ENCODE measurements at places on chromosomes 12 and 14. TPM values are rescaled to one million over a fixed set of nuclear protein-coding genes. Genes with fewer than 3 reads are reported as not detected.

Gene LRTM2
- 0.90 TPM for polyA plus RNA-seq

- DNase-seq, result no peak
These were observed 15.5 kb upstream of the SSPN start for GRCh38 chr12:26179826-26180225.

Gene SFSWAP
- 56.0 TPM for polyA plus RNA-seq

GRCh38 chr12:122547330-122547729 lies 20.3 kb downstream of the KNTC1 start:
- no peak for DNase-seq

DNA sequence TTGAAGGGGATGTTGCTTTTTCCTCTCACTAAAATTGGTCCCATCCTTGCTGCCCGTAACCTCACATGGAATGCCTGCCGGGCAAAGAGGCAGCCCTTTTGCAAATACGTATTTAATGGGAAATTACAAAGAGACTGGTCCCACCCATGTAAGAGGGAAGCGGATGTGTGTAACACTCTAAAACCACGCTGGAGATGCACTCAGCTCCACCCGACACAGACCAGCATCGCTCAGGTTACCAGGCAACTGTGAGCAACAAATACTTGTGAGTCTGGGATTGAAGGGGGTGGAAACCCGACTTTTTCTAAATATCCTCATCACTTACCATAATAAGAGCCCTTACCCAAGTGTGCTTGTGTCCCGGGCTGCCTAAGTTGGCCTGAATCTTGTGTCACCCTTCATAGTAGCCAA lies 47.7 kb downstream of the ELK3 start:
- DNase-seq, result no peak

- DNase-seq, result no peak
These were observed 13.5 kb downstream of the DHRS7 start for GRCh38 chr14:60151715-60152114.

GRCh38 chr12:19642345-19642744 lies 203.1 kb downstream of the AEBP2 start:
- no peak for DNase-seq

Gene LRRC23
- 17.7 TPM for polyA plus RNA-seq

Gene NRIP2
- polyA plus RNA-seq, result 31.1 TPM

DNA sequence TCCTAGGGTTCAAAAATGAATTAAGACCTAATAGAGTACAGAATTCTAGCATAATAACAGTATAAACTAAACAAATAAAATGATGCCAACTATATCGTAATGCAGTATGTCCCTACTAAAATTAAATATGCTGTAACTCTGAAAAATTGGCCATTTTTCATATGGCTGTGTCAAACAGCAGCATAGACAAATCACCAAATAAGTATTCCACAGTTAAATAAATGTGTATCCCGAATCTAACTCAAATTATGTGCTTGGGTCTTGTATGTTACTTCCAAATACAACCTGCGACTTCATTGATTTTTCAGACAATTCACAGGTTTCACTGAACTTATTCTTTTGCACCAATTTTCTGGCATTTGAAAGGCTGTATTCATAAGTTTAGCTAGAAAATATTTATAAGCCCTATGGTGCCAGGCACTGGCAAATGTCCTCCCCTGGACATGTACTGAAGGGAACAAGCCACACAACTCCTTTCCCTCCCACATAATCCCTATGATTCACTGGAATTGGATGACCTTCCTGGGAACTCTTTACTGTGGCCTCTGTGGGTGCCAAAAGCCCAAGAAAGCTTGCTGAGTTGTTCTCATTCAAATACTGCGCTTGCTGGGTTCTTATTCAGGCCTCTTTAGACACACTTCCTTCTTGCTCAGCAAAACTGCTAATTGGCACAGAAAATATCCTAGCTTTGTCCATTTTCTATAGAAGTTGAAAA lies 108.8 kb downstream of the KITLG start:
- DNase-seq, result no peak

- no peak for DNase-seq
These were observed 6.8 kb downstream of the OR11G2 start for GRCh38 chr14:20197459-20197858.

Gene GLIPR1L1
- polyA plus RNA-seq, result 0.52 TPM

Gene KERA
- polyA plus RNA-seq, result 0.08 TPM

Gene KLRG1
- polyA plus RNA-seq, result 2.1 TPM

Gene SMARCC2
- polyA plus RNA-seq, result 97.5 TPM

DNA sequence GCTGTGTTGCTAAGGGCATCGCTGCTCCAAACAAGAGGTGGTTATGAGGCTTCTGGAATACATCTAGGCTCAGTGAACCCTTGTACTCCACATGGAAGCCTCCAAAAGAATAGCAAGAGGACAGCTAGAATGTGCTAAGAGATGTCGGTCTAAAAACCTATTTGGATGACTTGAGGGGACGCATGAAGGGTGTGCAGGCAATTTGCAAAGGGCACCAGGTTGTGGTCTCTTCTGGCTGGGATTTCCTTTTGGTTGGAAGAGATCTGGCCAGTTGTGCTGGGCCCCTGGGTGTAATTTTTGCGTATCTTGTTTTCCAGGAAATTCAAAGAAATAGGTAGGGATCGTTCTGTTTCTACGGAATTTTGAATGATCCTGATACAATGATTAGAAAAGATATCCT lies 4.2 kb downstream of the TTC9 start:
- no peak for DNase-seq

Gene KRT3
- not detected for polyA plus RNA-seq

GRCh38 chr12:54562750-54563356 lies 13.5 kb downstream of the PDE1B start:
- DNase-seq, result no peak

Gene PPP1R12A
- polyA plus RNA-seq, result 103 TPM

DNA sequence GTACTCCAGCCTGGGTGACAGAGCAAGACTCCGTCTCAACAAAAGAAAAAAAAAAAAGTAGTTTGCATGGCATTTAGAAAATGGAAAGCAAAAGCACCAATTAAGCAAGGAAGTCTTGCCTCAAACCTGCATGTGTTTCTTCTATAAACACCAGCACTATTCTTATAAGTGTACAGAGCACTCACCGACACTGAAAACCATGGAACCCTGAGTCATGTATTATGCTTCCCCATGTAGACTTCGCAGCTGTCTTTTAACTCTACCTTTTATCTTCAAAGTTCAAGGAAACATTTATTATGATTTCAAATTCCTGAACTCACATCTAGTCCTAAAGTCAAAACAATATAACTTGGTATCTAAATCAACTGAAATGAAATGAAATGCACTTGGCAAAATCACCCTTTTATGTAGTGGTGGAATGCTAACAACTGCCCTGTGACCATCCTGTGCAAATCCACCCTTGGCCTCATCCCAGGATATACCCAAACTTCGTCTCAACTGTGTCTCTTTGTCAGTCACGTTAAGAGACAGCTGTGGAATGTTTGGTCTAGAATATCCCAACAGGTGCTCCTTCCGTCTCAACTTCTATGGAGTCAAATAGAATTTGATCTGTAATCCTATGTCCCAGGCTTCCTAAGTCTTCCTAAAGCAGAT lies 4.8 kb downstream of the BCAT1 start:
- no peak for DNase-seq

Gene OR2AP1
- not detected for polyA plus RNA-seq

DNA sequence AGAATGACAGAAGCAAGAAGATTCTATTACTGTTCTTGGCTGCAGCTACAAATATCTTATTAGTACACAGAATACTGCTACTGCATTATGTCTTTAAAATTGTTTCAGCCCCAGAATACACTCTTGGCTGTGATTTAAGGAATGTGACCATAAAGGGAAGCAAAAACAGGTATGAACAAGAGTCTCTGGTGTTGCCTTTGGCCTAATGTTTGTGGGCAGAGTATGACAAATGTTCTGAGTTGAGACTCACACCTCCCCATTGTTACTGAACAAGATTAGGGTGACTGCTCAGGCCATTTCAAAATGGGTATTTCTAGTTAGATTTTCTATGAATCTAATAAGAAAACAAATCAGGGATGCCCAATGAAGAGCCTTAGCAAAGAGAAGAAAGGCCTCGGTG lies 28.5 kb downstream of the TTC6 start:
- DNase-seq, result no peak

DNA sequence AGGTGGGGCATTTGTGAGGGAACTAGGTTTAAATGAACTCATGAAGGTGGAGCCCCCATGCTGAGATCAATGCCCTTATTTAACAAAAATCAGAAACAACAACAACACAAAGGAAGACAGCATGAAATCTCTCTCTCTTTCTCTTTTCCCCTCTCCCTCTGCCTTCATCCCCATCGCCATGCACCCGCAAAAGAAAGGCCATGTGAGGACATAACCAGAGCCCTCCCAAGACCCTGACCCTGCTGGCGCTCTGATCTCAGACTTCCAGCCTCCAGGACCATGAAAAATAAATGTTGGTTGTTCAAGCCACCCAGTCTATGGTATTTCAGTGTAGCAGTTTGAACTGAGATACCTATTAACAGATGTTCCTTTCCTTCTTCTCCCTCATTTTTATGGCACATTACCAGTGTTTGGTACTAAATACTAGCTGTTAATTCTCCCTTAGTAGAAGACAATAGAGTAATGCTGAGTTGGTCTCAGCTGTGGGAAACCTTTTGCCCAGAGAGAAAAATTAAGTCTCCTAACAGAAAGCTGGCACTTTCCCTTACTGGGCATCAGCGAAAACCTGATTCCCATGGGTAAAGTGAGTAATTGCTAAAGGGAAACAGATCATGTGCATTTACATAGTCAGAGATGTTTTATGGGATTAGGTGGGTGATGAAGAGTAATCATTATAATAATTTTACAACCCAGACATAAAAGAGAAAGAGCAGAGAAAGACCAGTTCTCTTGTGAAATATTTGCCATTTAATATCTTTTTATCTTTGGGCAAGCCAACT lies 264.0 kb upstream of the PLEKHG7 start:
- DNase-seq, result no peak

- DNase-seq, result no peak
These were observed 105.2 kb upstream of the EGLN3 start for GRCh38 chr14:34056046-34056445.

Gene ARG2
- polyA plus RNA-seq, result 8.5 TPM

- DNase-seq, result no peak
These were observed 75.6 kb upstream of the HECTD1 start for GRCh38 chr14:31283153-31283552.

DNA sequence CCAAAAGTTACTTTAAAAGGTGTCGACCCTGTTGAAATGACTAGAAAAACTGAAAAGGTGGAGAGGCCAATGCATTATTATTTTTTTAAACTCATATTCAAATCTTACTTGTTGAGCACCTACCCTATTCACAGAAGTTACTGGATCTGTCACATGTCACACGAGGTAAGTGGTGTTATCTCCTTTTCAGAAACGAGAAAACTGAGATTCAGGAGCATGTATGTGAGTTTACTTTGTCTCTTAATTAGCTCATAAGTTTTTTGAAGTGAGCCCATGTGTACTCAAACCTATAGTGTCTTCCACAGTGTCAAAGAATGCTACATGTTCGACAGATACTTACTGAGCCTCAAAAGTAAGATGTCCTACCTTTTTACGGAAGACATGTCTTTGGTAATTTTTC lies 81.8 kb upstream of the EGLN3 start:
- no peak for DNase-seq

DNA sequence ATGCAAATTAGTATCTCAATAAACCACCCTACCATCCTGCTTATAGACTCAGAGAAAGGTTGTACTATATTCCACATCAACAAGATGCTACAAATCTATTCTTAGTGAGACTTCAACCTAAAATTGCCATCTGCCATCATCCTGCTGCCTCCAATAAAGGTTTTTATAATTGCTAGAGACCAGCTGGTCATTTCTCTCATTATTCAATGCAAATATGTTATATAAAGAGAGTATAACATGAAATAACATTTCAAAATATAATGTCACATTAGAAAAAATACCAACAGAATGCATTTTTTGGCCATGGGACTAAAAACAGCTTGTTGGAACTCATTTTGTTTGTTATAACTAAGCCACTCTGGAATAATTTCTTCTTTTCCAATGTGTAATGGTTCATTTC lies 247.3 kb downstream of the LRIG3 start:
- DNase-seq, result no peak

- DNase-seq, result no peak
These were observed 253.4 kb upstream of the DDHD1 start for GRCh38 chr14:53406519-53406918.

Gene CCDC175
- 0.93 TPM for polyA plus RNA-seq

GRCh38 chr12:45166056-45166455 lies 49.8 kb upstream of the ANO6 start:
- no peak for DNase-seq

- DNase-seq, result no peak
These were observed 33.3 kb upstream of the C12orf50 start for GRCh38 chr12:88062474-88062873.

Gene DDN
- 74.2 TPM for polyA plus RNA-seq

- DNase-seq, result no peak
These were observed 20.9 kb downstream of the SYNE3 start for GRCh38 chr14:95495538-95496025.

Gene ITPK1
- 26.9 TPM for polyA plus RNA-seq

DNA sequence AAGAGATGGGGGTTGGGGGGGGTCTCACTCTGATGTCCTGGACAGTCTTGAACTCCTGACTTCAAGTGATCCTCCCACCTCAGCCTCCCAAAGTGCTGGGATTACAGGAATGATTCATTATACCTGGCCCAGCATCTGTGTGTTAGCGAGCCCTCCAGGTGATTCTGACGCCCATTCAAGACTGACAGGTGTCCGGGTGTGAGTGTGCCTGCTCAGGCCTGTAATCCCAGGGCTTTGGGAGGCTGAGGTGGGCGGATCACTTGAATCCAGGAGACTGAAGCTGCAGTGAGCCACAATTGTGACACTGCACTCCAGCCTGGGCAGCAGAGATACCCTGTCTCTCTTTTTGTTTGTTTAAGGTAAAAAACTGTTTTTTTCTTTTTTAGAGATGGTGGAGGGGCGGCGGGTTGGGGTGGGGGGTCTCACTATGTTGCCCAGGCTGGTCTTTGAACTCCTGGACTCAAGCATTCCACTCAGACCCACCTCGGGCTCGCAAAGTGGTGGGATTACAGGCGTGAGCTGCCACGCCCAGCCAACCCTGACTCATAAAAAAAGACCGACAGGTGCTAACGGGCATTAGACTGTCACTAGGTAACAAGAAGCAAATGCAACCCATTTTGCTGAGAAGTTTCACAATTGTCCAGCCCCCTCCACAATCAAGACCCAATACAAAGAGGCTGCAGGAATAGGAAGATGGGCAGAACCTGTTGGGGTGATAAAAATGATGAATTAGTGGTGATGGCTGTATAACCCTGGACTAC lies 4.7 kb downstream of the VSIG10 start:
- no peak for DNase-seq

DNA sequence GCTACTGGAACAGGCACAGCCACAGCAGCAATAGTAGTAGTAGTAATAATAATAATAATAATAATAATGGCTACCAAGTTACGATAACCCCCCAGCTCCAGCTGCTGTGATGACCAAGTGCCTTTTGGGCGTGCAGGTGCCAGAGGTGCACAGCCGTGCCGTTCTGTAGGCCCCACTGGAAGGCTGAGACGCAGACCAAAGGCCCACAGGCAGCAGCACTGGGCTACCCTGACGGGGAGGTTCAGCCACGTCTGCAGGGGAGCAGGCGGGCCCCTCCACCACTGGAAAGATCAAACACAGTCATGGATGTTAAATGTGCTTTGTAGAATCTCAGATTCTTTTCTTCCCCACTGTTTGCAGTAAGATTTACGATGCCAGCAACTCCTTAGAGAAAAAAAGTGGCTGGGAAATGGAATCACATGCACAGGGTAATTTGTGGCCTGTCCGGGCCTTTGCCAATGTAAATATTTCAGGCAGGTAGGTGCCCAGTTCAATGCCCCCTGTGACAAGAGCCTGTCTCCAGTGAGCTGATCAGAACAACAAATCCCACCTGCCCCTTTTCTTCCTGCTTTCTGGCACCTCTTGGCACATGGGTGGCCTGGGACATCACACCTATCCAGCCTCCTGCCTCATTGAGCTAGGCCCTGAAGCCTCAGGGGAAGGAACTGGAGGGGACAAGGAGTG lies 32.6 kb downstream of the CCDC85C start:
- no peak for DNase-seq

Gene RND1
- 3.7 TPM for polyA plus RNA-seq
